ENCODE measurements at places on chromosomes 3 and 15.

- no peak overlapping the region for H3K27ac ChIP-seq
- DNase-seq = no peak
- no peak overlapping the region for H3K4me3 ChIP-seq
- no peaks in the 10 kb centered on the region for H3K36me3 ChIP-seq
- H3K4me1 ChIP-seq = no peaks in the 10 kb centered on the region
Measured at GRCh38 chr3:105233010-105233409, 133.7 kb upstream of the ALCAM start.

- H3K36me3 ChIP-seq = no peaks in the 10 kb centered on the region
- no peaks in the 10 kb centered on the region for H3K27me3 ChIP-seq
- H3K27ac ChIP-seq = no peak overlapping the region
Measured at GRCh38 chr3:123296836-123297626, 95.3 kb downstream of the SEC22A start.

DNA sequence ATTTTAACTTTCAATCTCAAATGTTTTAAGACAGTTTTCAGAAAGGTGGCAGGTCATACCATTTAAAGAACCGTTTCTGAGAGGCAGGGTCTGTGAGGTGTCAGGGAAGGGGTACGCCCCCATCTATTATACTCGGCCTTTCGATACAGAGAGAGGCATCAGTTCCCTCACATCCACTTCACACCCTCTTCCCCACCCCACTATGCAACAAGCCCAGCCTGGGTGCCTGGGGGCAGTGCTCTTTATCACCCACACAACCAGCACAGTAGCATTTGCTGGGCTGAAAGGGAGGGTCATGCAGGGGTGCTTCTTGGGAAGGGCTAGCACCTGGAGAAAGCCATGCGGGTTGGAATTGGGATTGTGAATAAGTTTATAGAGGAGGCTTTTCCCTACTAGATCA lies 56.0 kb upstream of the KCNMB2 start:
- no peak overlapping the region for H3K27ac ChIP-seq
- H3K4me3 ChIP-seq = no peak overlapping the region
- H3K4me1 ChIP-seq = no peaks in the 10 kb centered on the region

DNA sequence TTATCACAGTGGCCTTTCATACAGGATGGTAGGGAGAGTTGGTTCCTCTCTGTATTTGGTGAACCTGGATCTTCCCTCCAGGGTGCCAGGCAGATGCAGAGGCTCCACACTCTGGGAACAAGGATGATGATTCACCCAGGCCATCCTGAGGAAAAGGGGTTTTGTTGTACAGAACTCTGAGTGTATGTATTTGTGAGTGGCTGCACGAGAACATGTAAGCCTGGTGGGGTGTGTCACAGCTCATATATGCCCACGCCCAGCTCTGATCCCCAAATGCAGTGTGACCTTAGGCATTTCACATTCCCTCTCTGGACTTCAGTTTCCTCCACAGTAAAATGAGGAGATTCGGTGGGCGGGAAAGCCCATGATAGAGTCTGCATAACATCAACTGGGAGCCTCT lies 11.6 kb upstream of the CILP start:
- no peak for DNase-seq
- H3K27me3 ChIP-seq = no peaks in the 10 kb centered on the region
- no peak overlapping the region for H3K4me3 ChIP-seq
- H3K36me3 ChIP-seq = no peaks in the 10 kb centered on the region
- no peak overlapping the region for H3K27ac ChIP-seq

DNA sequence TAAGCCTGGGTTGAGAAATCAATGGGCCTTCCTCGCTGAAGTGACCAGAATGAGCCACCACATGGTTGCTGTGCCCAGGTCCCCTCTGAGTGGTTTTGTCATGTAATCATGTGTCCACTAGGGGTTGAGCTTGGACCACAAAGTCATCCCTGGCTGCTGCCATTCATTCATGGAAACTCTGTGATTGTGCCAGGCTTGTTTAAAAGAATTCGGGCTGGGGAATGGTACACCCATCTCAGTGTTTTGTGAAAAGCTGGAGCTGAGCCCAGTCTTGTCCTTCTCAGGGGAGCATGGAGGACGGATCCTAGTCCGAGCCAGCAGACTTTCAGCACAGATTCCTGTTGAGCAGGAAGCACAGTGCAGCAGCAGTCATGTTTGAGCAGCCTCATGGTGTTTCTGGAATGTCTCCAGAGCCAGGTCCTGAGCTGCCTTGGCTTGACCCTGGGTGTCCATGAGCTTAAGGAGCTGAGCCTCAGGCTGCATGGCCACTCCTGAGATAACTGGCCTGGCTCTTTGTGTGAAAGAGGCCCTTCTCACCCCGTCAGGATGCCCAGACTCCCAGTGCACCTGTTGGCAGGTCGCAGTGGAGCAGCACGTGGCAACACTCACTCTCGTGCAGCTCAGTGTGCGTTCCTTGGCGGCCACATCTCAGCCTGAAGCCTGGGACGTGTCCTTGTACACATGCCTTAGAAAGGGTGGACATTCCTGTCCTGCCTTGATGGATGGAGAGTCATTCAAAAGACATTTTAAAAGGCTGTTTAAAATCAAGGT lies 260.3 kb upstream of the TPM1 start:
- H3K27me3 ChIP-seq = no peaks in the 10 kb centered on the region
- H3K4me1 ChIP-seq = peaks cover 39% of the 10 kb centered on the region
- no peaks in the 10 kb centered on the region for H3K36me3 ChIP-seq
- H3K4me3 ChIP-seq = no peak overlapping the region
- no peak overlapping the region for H3K27ac ChIP-seq
- peak; percentile 86 for DNase-seq

GRCh38 chr3:119279101-119279554 lies 15.1 kb upstream of the ARHGAP31 start:
- H3K36me3 ChIP-seq = no peaks in the 10 kb centered on the region
- no peaks in the 10 kb centered on the region for H3K4me1 ChIP-seq
- no peak overlapping the region for H3K27ac ChIP-seq
- H3K27me3 ChIP-seq = no peaks in the 10 kb centered on the region
- no peak overlapping the region for H3K4me3 ChIP-seq

GRCh38 chr3:128083980-128084674 lies 31.9 kb downstream of the SEC61A1 start:
- peaks cover 29% of the 10 kb centered on the region for H3K4me1 ChIP-seq
- no peaks in the 10 kb centered on the region for H3K27me3 ChIP-seq
- no peak for DNase-seq
- H3K27ac ChIP-seq = no peak overlapping the region
- no peaks in the 10 kb centered on the region for H3K36me3 ChIP-seq

GRCh38 chr15:68427963-68428362 lies 4.0 kb downstream of the ITGA11 start:
- peaks cover 66% of the 10 kb centered on the region for H3K4me1 ChIP-seq

GRCh38 chr15:25469377-25469776 lies 30.6 kb upstream of the UBE3A start:
- H3K27ac ChIP-seq = no peak overlapping the region
- no peaks in the 10 kb centered on the region for H3K36me3 ChIP-seq
- no peak for DNase-seq
- no peaks in the 10 kb centered on the region for H3K27me3 ChIP-seq
- no peaks in the 10 kb centered on the region for H3K4me1 ChIP-seq

DNA sequence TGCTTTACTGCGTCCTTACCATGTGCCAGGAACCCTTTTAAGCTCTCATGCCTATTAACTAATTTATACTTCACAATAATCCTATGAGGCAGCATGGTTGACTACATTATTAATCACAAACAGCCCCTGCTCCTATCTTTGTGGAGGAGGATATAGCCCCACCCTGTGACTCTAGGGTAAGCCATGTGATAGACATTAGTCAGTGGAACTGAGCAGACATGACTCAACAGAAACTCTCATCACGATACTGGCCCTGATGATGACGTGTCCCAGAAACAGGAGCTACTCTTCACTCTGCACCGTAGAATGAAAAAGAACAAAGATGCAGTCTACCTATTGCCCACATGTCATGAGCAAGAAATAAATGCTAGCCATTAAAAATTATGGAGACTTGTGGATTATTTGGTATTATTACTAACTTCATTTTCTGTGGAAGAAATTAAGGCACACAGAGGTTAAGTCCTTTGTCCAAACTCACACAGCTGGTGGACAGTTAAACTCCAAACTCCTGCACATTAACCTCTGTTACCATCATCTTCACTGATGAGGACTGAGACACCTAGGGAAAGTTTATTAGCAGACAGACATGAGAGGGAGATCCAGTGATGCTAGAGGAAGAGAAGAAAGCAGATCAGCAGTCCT lies 51.2 kb downstream of the CFAP20DC start:
- H3K4me1 ChIP-seq = peaks cover 29% of the 10 kb centered on the region
- no peaks in the 10 kb centered on the region for H3K27me3 ChIP-seq
- H3K4me3 ChIP-seq = 0 out of 2 replicates have a peak overlapping the region, but pooled peaks have one; percentile 10
- peak overlapping the region; percentile 91 for H3K27ac ChIP-seq
- no peaks in the 10 kb centered on the region for H3K36me3 ChIP-seq

DNA sequence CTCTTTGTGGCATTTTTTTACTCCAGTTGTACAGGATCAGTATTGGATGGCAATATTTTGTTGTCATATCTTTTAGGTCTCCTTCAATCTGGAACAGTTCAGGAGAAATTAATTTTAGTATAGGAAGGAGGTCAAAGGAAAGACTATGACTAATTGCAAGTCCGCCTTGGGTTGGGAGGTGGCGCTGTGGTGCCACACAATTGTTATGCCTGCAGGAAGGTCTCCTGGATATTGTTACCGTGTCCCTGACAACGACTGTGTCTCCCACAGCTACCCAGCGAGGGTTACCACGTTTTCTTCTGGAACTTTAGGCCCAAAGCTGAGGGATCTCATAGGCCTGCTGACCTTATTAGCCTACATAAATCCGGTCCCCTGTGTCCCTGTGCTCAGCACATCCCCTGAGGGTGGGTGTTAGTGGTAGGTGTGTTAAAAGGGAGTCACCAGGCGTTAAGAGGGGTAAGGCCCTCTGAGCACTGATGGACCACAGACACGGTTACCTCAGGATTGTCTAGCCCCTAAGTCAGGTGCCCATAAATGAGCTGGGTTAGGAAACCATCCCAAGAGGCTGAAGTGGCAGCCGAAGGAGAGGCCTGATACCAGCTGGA lies 31.5 kb downstream of the KCNAB1 start:
- H3K27ac ChIP-seq = 0 out of 2 replicates have a peak overlapping the region, but pooled peaks have one; percentile 16
- DNase-seq = peak; percentile 83
- H3K27me3 ChIP-seq = no peaks in the 10 kb centered on the region
- H3K36me3 ChIP-seq = no peaks in the 10 kb centered on the region
- H3K4me3 ChIP-seq = no peak overlapping the region

- no peak overlapping the region for H3K4me3 ChIP-seq
- no peak overlapping the region for H3K27ac ChIP-seq
- peaks cover 29% of the 10 kb centered on the region for H3K4me1 ChIP-seq
- no peaks in the 10 kb centered on the region for H3K36me3 ChIP-seq
- H3K27me3 ChIP-seq = no peaks in the 10 kb centered on the region
Measured at GRCh38 chr3:69791919-69792399, 52.7 kb downstream of the MITF start.

DNA sequence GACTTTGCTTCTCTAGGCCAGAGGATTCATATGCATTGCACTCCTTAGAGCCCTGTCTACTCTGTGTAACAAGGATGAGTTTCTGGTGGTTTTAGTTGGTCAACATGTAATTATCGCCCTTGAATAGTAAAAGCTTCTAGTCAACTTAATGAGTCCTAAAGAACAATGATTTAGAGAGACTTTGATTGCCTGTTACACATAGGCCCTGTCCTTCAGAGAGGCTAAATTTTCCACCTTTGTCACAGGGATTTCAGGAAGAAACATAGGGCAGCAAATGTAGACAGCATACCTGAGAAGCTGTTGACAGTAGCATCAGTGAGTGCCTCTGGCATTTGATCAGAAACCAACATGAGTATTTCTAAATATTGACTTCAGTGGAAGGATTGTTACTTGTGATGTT lies 7.1 kb downstream of the BTLA start:
- H3K4me3 ChIP-seq = no peak overlapping the region
- H3K4me1 ChIP-seq = no peaks in the 10 kb centered on the region
- H3K27ac ChIP-seq = no peak overlapping the region
- no peak for DNase-seq
- H3K36me3 ChIP-seq = no peaks in the 10 kb centered on the region

DNA sequence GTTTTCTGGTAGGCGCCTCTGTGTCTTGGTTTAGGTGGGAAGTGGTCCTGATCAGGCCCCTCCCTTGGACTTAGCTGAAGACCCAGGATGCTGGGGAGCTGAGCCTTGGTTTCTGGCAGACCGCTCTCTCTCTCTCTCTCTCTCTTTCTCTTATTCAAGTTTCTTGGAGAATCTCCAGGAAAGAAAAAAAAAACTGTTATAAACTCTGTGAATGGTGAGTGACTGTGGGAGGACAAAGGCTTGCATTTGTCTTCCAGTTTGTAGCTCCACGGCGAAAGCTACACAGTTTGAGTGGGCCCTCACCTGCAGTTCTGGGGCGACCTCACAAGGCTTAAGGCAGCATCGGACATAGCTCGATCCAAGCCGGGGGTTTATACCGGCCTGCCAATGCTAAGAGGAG lies 7.5 kb downstream of the DET1 start:
- H3K27ac ChIP-seq = no peak overlapping the region
- H3K36me3 ChIP-seq = no peaks in the 10 kb centered on the region
- H3K27me3 ChIP-seq = no peaks in the 10 kb centered on the region
- no peaks in the 10 kb centered on the region for H3K4me1 ChIP-seq

- H3K27ac ChIP-seq = no peak overlapping the region
- no peaks in the 10 kb centered on the region for H3K36me3 ChIP-seq
- DNase-seq = no peak
Measured at GRCh38 chr3:58068122-58068809, 60.0 kb downstream of the FLNB start.

DNA sequence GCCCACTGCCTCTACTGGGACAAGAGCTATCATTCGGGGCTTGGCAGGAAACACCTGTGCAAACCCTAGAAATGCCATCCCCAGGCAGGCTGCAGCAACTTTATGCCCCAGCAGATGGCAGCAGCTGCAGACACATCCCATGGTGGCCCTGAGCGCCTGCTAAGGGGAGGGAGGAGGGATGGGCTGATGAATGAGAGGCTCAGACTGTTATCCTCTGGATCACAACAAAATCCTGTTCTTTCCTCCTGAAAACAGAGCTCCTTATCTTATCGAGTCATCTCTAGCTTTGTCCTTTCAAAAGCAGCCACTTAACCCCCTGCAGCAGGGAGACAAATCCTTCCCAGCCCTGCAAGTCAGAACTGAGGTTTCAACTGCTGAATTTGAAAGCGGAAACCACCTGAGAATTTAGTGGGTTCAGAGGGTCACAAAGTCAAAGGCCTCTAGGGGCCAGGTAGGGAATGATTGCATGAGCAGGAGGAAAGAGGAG lies 90.6 kb upstream of the PROK2 start:
- no peak overlapping the region for H3K27ac ChIP-seq
- no peak overlapping the region for H3K4me3 ChIP-seq
- no peaks in the 10 kb centered on the region for H3K36me3 ChIP-seq
- H3K4me1 ChIP-seq = no peaks in the 10 kb centered on the region
- H3K27me3 ChIP-seq = peaks cover 10% of the 10 kb centered on the region

GRCh38 chr3:156732715-156733421 lies 58.5 kb downstream of the TIPARP start:
- H3K36me3 ChIP-seq = no peaks in the 10 kb centered on the region
- no peaks in the 10 kb centered on the region for H3K27me3 ChIP-seq
- H3K27ac ChIP-seq = no peak overlapping the region
- peaks cover 13% of the 10 kb centered on the region for H3K4me1 ChIP-seq

Measured in GM23248 (cell line).